ENCODE measurements at places on chromosomes 12 and 14.

DNA sequence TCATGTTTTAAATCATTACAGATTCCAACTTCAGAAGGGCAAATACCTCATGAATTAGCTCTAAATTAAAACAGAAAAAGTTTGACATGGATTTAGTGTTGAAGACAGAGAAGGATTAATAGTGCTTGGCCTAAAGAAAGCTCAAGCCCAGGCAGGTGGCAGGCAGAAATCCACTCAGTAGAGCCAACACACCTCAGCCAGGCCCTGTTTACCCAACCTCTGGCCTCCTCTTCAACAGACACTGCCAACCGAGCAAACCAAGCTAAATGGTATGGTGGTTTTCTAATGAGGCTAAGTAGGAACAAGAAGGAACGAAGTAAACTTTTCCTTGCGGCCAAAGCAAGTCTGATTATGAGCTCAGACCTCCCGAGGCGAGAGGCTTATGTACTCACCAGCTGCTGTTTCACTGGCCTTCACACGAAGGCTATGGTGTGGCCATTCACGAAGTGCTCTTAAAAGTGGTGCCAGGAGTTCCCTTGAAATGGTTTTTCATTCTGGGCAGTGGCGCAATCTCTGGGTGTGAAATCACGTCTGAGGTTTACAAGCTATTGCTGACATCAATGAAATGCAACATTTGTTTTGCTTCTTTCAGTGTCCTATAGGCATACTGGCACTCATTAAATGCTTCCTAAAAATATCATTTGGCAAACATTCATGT, 124.1 kb upstream of the LGR5 start:
- H3K4me3 ChIP-seq = no peak overlapping the region
- no peak for DNase-seq
- H3K27me3 ChIP-seq = no peaks in the 10 kb centered on the region
- H3K27ac ChIP-seq = no peak overlapping the region

GRCh38 chr12:110234331-110234751, 46.7 kb upstream of the ATP2A2 start:
- H3K27me3 ChIP-seq = peaks cover 2% of the 10 kb centered on the region
- H3K36me3 ChIP-seq = no peaks in the 10 kb centered on the region
- no peak for DNase-seq
- no peak overlapping the region for H3K27ac ChIP-seq
- H3K4me3 ChIP-seq = no peak overlapping the region
- H3K4me1 ChIP-seq = peaks cover 2% of the 10 kb centered on the region

- no peaks in the 10 kb centered on the region for H3K36me3 ChIP-seq
- no peaks in the 10 kb centered on the region for H3K4me1 ChIP-seq
- DNase-seq = no peak
- no peak overlapping the region for H3K27ac ChIP-seq
- H3K27me3 ChIP-seq = peaks cover 1% of the 10 kb centered on the region
- no peak overlapping the region for H3K4me3 ChIP-seq
Observed at GRCh38 chr14:85466678-85467077, 63.3 kb upstream of the FLRT2 start.

GRCh38 chr12:87848248-87848868, 180.8 kb downstream of the C12orf50 start:
- H3K4me1 ChIP-seq = no peaks in the 10 kb centered on the region
- peaks cover 12% of the 10 kb centered on the region for H3K27me3 ChIP-seq
- H3K36me3 ChIP-seq = no peaks in the 10 kb centered on the region
- no peak overlapping the region for H3K27ac ChIP-seq
- H3K4me3 ChIP-seq = no peak overlapping the region

- DNase-seq = no peak
- no peaks in the 10 kb centered on the region for H3K36me3 ChIP-seq
- H3K4me3 ChIP-seq = no peak overlapping the region
Observed at GRCh38 chr12:53750812-53751335, 905 bp downstream of the CISTR start.

- H3K27ac ChIP-seq = no peak overlapping the region
- no peaks in the 10 kb centered on the region for H3K4me1 ChIP-seq
- no peak for DNase-seq
- peaks cover 2% of the 10 kb centered on the region for H3K27me3 ChIP-seq
Observed at GRCh38 chr14:54146601-54147000, 190.0 kb upstream of the BMP4 start.

- no peaks in the 10 kb centered on the region for H3K27me3 ChIP-seq
- H3K27ac ChIP-seq = peak overlapping the region; percentile 61
- no peak overlapping the region for H3K4me3 ChIP-seq
- no peak for DNase-seq
- H3K36me3 ChIP-seq = peaks cover 3% of the 10 kb centered on the region
Observed at GRCh38 chr12:104506676-104507401, 50.1 kb downstream of the CHST11 start.

DNA sequence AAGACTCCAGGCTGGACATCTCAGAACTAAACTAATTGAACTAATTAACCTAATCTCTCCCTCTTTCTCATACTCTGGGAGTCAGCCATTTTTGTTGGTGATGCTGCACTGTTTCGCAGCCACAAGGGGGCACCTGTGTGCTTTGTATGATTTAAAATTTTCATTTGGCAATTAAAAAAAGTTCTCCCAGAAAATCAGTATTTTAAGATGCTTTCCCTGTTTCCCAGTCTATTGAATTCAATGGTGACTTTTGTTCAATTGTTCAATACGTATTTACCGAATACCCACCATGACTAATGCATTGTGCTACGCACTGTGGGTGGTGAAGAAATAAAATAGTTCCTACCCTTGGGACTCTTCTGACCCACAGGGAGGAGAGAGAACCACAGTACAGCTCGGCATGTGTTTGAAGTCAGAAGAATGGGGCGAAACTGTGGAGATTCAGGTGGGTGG, 63.7 kb downstream of the ZNF664 start:
- no peak overlapping the region for H3K27ac ChIP-seq
- DNase-seq = peak; percentile 51
- no peak overlapping the region for H3K4me3 ChIP-seq
- no peaks in the 10 kb centered on the region for H3K4me1 ChIP-seq

- no peaks in the 10 kb centered on the region for H3K4me1 ChIP-seq
- no peak for DNase-seq
- peaks cover 12% of the 10 kb centered on the region for H3K36me3 ChIP-seq
- H3K4me3 ChIP-seq = no peak overlapping the region
- no peaks in the 10 kb centered on the region for H3K27me3 ChIP-seq
Observed at GRCh38 chr14:56659964-56660551, 80.5 kb downstream of the TMEM260 start.

DNA sequence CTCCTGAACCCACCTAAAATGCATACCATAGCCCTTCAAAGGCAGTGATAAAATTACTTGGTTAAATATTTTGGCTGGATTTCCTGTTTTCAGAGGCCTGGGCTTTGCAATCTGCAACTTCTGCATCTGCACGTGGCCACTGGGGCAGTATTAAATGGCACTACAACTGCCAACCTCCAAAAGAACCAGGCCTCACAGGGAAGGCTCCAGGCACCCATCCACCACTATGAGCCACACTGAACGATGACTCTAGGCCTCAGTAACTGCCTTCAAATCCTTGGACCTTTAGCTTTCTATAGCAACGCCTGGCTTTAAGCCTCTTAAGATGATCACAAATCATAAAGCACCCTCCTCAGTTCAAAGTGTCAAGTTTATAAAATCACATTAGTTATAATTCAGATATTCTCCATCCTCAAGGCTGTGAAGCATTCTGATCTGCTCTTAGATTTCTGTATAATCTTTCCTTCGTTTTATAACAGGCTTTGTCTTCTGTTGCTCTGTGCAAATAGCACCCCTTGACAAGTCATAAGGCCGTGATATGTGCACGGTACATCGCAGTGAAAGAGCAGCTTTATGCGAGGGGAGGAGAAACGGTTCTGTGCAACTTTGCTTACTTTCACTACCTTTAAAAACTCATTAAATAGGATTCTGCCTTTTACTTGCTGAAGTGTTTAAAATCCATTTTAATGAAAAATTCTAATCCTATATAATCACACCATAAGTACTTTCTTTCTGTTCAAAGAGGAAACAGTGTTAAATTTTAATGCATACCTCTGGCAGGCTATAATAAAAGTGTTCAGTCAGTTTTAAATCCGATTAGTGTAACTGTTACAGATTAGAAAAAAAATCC, 196.4 kb upstream of the G2E3 start:
- no peak overlapping the region for H3K4me3 ChIP-seq
- H3K36me3 ChIP-seq = no peaks in the 10 kb centered on the region
- H3K27ac ChIP-seq = no peak overlapping the region

- no peaks in the 10 kb centered on the region for H3K27me3 ChIP-seq
- H3K4me1 ChIP-seq = no peaks in the 10 kb centered on the region
- H3K4me3 ChIP-seq = no peak overlapping the region
- no peak for DNase-seq
- H3K27ac ChIP-seq = no peak overlapping the region
Observed at GRCh38 chr12:93219947-93220346, 157.8 kb upstream of the NUDT4 start.

- peaks cover 66% of the 10 kb centered on the region for H3K36me3 ChIP-seq
- no peak overlapping the region for H3K27ac ChIP-seq
- H3K4me3 ChIP-seq = no peak overlapping the region
- H3K4me1 ChIP-seq = no peaks in the 10 kb centered on the region
- H3K27me3 ChIP-seq = no peaks in the 10 kb centered on the region
Observed at GRCh38 chr14:58362798-58363412, 32.8 kb upstream of the TOMM20L start.

DNA sequence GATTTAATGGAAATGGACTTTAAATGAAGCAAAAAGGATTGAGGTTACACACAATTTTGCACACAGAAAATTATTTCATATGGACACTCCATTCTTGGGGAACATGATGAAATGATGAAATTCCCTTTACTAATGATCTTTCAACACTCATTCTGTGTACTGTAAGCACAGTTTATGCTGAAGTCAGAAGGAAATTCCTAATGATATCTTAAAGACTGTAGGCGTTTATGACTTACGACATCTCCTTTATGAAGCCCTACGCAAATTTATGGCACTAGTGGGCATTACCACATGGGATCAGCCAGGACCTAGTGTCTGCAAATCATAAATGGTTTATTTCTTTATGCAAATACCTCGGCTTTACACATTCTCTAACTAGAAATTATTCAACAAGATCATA, 97.9 kb upstream of the SOX5 start:
- no peaks in the 10 kb centered on the region for H3K27me3 ChIP-seq
- H3K36me3 ChIP-seq = no peaks in the 10 kb centered on the region
- no peak overlapping the region for H3K4me3 ChIP-seq
- no peak for DNase-seq
- H3K4me1 ChIP-seq = no peaks in the 10 kb centered on the region
- H3K27ac ChIP-seq = no peak overlapping the region

GRCh38 chr14:99268810-99269707, 2.9 kb downstream of the BCL11B start:
- peak overlapping the region; percentile 90 for H3K4me3 ChIP-seq
- no peaks in the 10 kb centered on the region for H3K27me3 ChIP-seq
- peaks cover 29% of the 10 kb centered on the region for H3K4me1 ChIP-seq
- peaks cover 46% of the 10 kb centered on the region for H3K36me3 ChIP-seq

DNA sequence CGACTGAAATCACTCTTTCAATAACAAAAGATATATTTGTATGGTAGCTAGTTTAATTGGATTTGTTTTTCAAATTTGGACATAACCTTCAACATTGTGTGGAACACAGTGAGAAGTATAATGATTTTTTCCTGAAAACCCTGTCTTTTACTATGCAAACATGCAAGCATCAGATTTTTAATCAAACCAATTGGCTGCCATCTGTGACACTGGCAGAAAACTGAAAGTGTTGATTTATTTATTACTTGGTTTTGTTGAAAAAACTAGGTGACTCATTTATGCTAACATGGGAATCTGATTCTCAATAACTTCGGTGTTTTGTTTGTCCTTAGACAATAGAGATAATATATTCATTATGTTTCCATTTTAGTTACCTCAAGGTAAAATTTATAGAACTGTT, 82.0 kb downstream of the NTS start:
- DNase-seq = no peak
- no peak overlapping the region for H3K27ac ChIP-seq
- H3K36me3 ChIP-seq = no peaks in the 10 kb centered on the region

GRCh38 chr14:36208690-36209278, 32.3 kb upstream of the PTCSC3 start:
- no peaks in the 10 kb centered on the region for H3K4me1 ChIP-seq
- no peak overlapping the region for H3K27ac ChIP-seq
- H3K4me3 ChIP-seq = no peak overlapping the region
- H3K27me3 ChIP-seq = peaks cover 14% of the 10 kb centered on the region
- no peak for DNase-seq
- H3K36me3 ChIP-seq = no peaks in the 10 kb centered on the region

GRCh38 chr12:57614178-57614947, 3.1 kb downstream of the ARHGEF25 start:
- H3K27me3 ChIP-seq = peaks cover 34% of the 10 kb centered on the region
- no peak overlapping the region for H3K27ac ChIP-seq
- H3K4me3 ChIP-seq = no peak overlapping the region
- peaks cover 2% of the 10 kb centered on the region for H3K36me3 ChIP-seq
- H3K4me1 ChIP-seq = peaks cover 7% of the 10 kb centered on the region

GRCh38 chr12:26832822-26833742, at the start of gene ITPR2:
ITPR2 (minus strand) TSS chr12:26833194; CDS start chr12:26832781, 413 bp downstream.
- no peaks in the 10 kb centered on the region for H3K27me3 ChIP-seq
- H3K4me1 ChIP-seq = peaks cover 21% of the 10 kb centered on the region
- H3K4me3 ChIP-seq = peak within 1 kb of the TSS; percentile 98
- DNase-seq = peak; percentile 93

DNA sequence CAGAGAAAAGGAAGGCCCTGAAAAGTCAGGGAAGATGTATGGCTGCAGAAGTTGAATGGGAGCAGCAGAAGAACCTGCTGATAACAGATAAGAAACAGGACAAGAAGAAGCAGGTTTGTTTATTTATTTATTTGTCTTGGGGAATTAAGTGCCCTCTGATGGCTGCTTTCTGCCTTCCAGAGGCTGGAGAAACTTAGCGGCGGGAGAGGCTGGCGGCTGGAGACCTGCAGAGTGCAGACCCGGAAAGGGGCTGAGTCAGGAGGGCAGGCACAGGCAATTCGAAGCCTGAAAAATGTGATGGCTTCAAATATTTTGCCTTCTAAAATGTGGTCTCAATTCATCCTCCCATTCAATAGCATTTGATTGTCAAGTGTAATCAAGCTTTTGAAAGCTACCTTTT, 168.2 kb upstream of the GZMB start:
- peaks cover 2% of the 10 kb centered on the region for H3K4me1 ChIP-seq
- H3K27ac ChIP-seq = no peak overlapping the region
- no peak overlapping the region for H3K4me3 ChIP-seq
- DNase-seq = no peak
- H3K36me3 ChIP-seq = no peaks in the 10 kb centered on the region
- peaks cover 19% of the 10 kb centered on the region for H3K27me3 ChIP-seq

DNA sequence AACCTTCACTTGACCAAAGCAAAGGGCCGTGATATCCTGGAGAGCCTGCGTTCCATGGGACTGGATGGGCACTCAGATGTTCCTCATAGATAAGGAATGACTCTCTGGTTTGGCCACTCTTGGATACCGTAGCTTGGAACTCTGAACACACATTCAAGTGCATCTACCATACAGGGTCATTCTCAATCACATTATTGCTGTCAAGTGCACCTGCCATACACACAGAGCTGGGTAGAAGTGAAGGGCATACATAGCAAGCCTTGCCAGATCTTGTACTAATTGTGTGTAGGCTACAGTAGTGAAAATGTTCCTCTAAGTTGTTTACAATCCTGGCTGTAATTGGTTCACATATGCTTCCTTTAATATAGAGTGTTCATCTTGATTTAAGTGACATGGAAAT, 58.3 kb downstream of the PELI2 start:
- DNase-seq = no peak
- peaks cover 42% of the 10 kb centered on the region for H3K4me1 ChIP-seq
- no peak overlapping the region for H3K4me3 ChIP-seq
- H3K27ac ChIP-seq = no peak overlapping the region

- H3K27ac ChIP-seq = peak overlapping the region; percentile 87
- no peak overlapping the region for H3K4me3 ChIP-seq
- H3K27me3 ChIP-seq = no peaks in the 10 kb centered on the region
- DNase-seq = no peak
- peaks cover 17% of the 10 kb centered on the region for H3K4me1 ChIP-seq
- H3K36me3 ChIP-seq = peaks cover 4% of the 10 kb centered on the region
Observed at GRCh38 chr14:92963301-92964123, 40.6 kb downstream of the CHGA start.

Data from naive thymus-derived CD8-positive, alpha-beta T cell (primary cell).